ENCODE measurements at places on chromosomes 6 and 20.
A peak's percentile ranks its signal among the peaks of the same experiment; 100 is the strongest.

DNA sequence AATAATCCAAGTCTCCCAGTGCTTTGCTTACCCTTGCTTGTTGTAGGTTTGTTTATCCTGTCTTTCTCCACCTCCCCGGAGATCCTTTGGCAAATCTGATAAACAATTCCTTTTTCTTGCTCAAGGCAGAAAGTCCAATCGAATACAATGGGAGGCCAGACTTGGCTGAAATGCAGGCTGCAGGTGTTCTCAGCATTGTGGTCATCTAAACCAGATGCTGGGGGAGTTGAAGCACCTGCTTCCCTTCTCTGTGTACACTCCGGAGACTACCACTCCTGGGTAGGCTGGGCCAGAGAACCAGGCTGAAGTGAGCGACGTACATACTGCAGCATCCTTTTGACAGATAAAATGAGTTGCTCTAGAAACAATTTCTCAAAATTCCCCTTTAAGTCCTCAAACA is 82.6 kb upstream of the PREP start:
- DNase-seq, result no peak

DNA sequence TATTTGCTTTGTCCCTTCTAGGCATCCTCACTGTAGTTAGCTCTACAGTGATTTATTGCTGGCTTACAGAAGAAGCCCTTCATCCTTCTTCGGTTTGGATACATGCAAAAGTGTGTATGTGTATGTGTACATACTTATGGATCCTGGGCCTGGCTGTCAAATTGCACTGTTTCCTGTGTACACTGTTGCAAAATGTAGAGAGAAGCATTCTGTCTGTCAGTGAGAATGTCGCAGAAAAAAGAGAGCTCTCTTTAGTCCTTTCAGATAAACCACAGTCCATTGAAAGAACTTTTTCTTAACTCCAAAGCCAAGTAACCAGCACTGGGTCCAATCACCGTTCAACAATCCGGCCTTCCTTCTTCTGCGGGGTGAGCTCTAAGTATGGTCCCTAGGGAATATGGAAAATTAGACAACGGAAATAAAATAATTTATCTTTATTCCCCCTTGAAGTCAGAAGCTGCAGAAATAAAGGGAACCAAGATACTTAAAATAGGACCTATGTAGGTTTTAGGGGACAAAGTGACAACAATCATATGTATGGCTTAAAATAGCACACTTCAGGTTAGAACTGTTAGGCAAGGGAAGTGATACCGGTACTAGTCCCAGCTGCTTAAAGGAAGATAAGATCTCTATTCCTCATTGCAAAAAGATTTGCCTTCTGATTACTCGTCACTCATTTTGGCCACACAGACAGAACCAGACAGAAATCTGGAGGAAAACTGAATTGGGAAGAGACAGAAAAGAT is 107.0 kb downstream of the CD83 start:
- DNase-seq, result no peak

- DNase-seq, result no peak
Measured at GRCh38 chr6:82419859-82420258, 56.2 kb downstream of the TPBG start.

DNA sequence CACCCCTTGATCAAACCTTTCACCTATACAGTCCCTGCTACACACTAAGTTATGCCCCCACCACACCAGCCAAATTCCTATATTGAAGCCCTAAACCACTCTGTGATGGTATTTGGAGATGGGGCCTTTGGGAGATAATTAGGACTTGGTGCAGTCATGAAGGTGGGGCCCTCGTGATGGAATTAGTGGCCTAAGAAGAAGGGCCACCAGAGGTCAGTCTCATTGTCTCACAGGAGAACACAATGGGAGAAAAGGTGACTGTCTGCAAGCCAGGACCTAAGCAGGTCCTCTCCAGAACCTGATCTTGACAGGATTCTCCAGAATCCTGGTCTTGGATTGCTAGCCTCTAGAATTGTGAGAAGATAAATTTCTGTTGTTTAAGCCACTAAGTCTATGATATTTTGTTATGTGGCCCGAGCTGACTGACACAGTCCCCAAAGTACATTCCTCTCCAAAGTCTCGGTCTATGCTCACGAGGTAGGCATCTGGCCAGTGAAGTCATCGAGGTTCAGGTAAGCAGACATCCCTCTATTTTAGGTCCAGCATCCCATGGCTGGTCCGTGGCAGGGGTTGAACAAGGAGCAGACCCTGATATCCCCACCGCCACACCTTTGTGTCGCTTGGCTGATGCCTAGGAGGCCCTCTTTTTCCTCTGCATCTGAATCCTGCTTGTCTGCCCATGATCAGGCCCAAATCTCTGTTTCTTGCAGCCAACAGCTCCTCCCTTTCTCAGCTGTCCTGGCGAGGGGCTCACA is 138.9 kb downstream of the NFATC2 start:
- no peak for DNase-seq

- peak; percentile 6 for DNase-seq
Measured at GRCh38 chr6:28081486-28081751, 1.1 kb downstream of the ZNF165 start.

DNA sequence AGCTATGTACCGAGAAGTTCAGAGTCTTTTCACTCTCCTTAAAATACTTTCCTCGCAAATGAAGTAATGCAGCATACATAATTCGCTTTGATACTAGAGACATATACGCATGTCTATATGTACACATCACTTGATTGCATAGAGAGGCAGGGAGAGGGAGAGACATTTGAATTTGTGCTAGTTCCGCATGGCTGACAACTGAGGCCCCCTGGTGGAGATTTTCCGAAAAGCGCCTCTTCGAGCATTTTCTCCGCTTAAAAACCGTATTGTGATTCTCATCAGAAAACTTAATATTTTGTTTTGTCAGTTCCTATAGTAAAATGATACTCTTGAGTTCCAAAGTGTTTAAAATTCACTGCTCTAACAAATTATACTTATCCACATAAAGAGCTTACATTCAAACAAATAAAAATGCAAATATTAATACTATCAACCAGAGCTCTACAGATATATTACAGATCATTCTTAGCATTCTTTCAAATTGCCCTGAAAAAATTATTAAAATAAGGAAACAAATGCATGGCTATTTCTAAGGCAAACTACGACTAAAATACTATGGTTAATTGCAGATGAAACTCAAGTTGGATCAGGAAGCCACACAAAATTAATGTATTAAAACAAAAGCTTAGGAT is 637 bp downstream of the MYLK4 start:
- DNase-seq, result peak; percentile 47

GRCh38 chr20:3887876-3888620 is 1.1 kb upstream of the PANK2 start:
- peak; percentile 25 for DNase-seq

DNA sequence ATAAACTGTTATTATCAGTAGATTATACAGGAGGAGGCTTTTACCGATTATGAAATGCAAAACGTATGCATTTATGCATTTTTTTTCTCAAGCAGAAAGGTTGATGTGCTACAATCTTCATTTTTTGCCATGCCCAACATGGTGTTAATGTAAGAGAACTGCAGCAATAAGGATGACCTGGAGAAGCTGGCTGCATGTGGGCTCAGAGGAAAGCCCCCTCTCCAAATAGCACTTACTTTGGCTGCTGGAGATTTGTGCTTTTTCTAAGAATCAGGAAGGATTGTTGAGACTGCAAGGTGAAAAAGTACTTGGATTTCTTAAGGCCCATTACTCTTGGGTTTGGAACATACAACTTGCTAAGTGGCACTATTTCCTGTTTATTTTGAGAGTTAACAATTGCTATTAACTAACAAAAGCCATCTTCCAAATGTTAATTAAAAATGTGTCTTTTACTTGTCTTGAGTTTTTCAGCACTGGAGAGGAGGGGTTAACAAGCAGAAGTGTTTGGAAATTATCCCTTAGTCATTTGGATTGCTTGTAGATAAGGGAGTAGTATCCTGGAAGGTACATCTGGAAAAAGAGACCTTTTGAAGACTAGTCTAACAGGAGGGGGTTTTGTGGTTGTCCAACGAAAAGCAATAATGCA is 5.6 kb downstream of the SOX4 start:
- no peak for DNase-seq

DNA sequence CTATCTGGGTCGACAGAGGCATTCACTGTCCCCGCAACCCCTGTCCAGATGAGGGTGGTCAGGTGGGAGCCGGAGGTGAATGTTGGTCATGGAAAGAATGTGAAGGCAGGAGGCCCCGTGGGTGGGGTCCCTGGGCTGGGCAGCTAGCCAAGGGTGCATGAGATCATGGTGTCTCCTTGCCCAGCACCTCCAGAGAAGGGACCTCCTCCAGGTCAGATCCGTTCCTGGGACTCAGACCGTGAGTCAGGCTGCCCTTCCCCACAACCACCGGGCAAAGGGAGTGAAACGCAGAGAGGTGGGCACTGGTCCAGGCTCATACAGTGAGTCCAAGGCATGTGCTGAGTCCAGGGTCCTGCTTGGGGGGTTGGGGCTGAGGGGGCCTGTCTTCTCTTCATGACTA is 3.5 kb downstream of the FOXS1 start:
- DNase-seq, result peak; percentile 93

GRCh38 chr20:2483504-2483903 is 12.9 kb upstream of the SNRPB start:
- no peak for DNase-seq

DNA sequence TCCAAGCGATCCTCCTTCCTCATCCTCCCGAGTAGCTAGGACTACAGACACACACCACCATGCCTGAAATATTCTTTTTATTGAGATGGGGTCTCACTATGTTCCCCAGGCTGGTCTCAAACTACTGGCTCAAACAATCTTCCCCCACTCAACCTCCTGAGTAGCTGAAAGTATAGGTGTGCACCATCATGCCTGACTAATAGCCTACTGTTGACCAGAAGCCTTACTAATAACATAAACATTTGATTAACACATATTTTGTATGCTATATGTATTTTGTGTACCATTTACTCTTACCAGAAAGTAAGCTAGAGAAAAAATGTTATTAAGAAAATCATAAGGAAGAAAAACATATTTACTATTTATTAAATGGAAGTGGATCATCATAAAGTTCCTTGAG is 11.9 kb upstream of the WFDC10A start:
- no peak for DNase-seq

- DNase-seq, result no peak
Measured at GRCh38 chr6:46381057-46381456, 110.2 kb downstream of the RCAN2 start.

GRCh38 chr6:121881974-121882667 is 446.7 kb downstream of the GJA1 start:
- DNase-seq, result peak; percentile 13

DNA sequence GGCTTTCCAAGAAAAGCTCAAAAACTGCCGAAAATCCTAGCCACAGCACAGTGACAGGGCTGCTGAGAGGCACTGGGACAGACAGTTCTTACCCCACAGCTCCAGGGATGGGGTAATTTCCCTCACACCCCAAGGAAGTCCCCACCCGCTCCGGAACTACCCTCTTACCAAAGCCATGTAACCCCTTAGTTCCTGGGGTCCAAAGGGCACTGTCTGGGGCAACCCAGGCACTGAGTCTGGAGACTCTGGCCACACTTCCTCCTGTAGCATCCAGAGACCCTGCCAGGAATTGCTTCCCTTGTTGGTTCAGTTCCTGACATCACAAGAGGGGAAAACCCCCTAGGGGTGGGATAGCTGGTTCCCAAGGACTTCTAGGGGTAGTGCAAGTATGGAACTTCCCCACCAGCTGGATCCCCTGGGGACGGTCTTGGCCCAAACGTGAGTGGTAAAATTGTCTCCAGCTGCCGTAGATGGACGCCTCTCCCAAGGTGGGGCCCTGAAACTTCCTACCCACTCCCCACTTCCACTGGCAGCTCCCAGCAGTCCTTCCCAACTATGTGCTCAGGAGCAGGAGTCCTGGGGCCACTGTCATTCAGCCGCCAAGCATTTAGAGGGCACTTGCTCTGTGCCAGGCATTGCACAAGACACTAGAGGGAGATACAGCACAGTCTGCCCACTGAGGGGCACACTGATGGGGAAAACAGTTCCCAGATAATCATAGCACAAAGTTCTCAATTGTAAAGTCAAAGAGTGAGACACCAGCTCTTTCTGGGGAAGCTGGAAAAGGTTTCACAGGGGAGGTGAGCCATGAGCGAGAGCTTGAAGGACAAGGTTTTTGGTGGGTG is 17.2 kb upstream of the HCK start:
- DNase-seq, result no peak

GRCh38 chr6:77123527-77123926 is 339.8 kb downstream of the HTR1B start:
- DNase-seq, result no peak

- no peak for DNase-seq
Measured at GRCh38 chr6:35403544-35404442, 48.3 kb upstream of the FANCE start.

DNA sequence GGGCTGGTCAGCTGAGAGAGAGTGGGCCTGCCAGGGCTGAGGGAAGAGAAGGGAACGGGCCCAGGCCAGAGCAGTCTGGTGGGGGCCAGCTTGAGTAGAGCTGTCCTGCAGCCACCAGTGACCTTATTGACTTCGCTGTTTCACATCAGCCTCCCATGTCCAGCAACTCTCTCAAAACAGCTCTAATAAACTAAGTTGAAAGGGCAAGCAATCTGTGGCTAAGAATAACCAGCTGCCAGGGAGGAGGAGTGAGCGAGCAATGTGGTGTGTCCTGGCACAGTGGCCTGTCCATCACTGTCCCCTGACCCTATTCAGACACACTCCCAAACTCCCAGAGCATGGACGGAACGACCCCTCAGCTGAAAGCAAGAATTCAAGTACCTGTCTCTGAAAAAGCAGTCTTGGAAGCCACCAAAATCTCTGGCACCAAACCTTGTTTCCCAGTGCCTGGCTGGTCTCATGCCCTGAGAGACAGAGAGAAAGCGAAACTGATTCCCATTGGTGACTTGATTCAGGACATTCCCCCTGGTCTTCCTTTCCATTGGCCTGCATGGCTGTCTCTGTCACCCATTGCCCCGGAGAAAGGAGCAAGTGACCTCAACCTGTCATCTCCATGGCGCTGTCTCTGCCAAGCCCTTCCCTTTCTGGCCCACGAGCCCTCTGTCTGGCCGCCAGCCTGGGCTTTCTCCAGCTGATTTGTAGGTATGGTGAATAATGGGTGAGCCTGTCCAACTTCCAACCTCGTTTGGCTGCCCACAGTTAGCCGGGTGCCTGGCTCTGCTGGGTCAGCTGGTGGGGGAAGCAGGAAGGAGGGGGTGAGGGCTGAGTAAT is at the start of gene DDO:
DDO (minus strand) TSS at position 490 of the 831 bp plus-strand sequence. CDS start 2,113 bp downstream, outside the sequence.
- peak; percentile 36 for DNase-seq

GRCh38 chr20:57710841-57711240 is 1.0 kb upstream of the PMEPA1 start:
- no peak for DNase-seq

All from urothelium cell line (cell line).